ENCODE measurements at places on chromosomes 7 and 10. TPM values are rescaled to one million over a fixed set of nuclear protein-coding genes. Genes with fewer than 3 reads are reported as not detected.

- no peak for DNase-seq
These were observed 83.7 kb upstream of the KDM7A start for GRCh38 chr7:140260352-140261104.

DNA sequence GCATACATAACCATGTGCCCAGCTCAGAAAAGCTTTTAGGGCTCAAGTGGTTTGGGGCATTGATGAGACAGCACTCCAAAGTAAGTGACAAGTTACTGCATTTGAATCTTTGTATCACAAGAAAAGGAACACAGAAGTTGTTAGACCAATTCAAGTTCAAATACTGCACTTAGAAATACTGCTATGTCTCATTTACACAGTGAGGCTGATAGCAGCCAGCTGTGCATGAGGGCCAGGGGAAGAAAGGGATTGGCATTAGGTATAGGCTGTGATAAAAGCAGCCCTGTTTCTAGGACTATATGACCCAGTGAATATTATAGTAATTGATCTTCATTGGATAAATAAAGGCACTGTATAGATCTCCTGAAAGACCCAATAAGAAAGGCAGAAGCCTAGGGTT is 197.8 kb upstream of the SORCS1 start:
- no peak for DNase-seq

DNA sequence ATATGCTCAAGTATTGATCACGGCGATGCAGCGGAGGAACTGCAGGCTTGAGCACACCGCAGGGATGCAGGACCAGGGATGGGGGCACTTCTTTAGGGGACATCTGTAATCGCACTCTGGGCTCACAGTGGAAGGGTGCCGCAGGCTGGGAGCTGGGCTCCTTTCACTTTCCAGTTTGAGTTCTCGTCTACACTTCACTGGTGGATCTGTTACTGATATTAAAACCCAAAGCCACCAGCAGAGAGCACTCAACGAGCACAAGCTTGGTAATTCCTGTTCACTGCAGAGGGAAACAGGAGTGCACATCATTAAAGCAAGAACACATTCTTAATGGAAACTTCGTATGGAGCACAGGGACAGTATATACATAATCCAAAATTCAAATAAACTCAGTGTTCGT is 91.3 kb downstream of the PARD3 start:
- DNase-seq, result peak; percentile 75

The TBRG4 gene
- 45.7 TPM for total RNA-seq

The MEPCE gene
- 44.9 TPM for total RNA-seq

- DNase-seq, result peak; percentile 98
These were observed at the start of gene NCOA4 for GRCh38 chr10:46030091-46030937. Gene NCOA4, minus strand, starts transcription at chr10:46030623. Its CDS starts 13,943 bp downstream, at chr10:46016680.

DNA sequence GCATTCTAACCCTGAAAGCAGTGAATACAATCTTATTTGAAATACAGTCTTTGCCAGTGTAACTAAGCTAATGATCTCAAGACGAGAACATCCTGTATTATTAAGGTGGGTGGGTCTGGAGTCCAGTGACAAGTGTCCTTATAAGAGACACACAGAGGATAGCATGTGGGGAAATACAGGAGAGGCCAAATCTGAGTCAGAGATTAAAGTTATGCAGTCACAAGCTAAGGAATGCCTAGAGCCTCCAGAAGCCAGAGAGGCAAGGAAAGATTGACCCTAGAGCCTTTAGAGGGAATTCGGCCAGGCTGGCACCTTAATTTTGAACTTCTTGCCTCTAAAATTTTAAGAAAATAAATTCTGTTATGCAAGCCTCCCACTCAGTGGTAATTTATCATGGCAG is 87.5 kb upstream of the HGF start:
- no peak for DNase-seq

The IDI2 gene
- not detected for total RNA-seq

- no peak for DNase-seq
These were observed 40.6 kb upstream of the ABCA13 start for GRCh38 chr7:48130658-48131108.
